Mesothelial cell of epicardium (in vitro differentiated cells): ENCODE measurements at places on chromosomes 11 and 22.

- no peak for DNase-seq
Measured at GRCh38 chr11:3723014-3723708, 52.0 kb upstream of the CHRNA10 start.

- DNase-seq, result no peak
Measured at GRCh38 chr11:14218728-14219127, 140.3 kb downstream of the RRAS2 start.

DNA sequence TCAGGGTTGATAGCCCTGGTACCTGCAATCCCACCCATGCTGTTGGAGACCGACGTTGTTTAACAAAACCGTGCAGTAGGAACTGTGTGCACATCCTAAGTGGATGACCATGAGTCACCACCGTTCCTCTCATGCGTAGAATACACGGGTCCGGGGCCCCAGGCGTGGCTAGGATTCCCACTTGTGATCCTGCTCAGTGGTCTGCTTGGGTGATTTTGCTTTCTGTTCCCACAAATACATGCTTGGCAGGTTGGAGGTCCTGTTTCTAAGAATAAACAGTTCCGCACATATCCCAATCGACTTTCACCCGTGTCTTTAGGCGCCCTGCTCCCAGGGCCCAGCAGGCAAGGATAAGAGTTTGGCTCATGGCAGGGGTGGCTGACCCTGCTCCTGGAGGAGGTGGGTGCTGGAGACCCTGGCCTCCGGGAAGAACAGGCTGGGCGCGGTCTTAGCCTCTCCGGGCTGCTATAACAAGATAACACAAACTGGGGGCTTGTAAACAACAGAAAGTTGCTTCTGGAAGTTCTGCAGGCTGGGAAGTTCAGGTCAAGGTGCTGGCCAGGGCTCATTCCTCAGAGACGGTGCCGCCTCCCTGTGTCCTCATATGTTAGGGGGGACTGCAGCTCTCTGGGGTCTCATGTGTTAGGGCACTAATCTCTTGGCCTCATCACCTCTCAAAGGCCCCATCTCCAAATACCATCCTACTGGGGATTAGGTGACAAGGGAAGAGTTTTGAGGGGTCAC lies 1028.3 kb downstream of the BRD1 start:
- no peak for DNase-seq

- no peak for DNase-seq
Measured at GRCh38 chr22:23243006-23243573, 62.8 kb downstream of the BCR start.

DNA sequence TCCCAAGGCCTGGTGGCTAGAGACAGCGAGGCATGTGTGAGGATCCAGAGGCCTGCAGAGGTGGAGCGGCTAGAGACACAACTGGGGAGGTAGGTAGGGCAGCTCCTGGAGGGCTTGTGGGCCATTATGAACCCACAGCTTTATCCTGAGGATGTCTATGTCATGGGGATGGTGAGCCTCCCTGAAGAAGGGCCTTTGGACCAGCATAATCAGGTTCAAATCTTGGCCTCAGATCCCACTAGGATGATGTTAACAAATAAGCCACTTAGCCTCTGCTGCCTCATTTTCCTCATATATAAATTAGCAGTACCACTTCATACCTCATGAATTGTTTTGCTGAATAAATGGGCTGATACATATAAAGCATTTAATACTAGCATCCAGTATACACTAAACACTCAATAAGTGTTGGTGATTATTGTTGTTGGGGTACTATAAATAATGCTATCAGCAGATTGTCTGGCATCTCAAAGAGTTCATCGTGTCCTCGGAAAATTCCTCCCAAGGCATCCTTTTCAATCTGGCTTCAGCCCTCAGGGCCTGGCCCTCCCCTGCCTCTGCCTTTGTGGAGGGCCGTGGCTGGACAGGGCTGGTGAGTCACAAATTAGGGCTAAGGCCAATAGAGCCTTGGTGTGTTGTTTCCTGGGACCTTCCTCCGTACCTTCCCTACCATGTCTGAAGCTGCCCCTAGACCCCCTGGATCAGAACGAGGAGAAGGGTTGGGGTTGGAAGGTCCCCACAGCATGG lies 30.9 kb upstream of the LRRC32 start:
- no peak for DNase-seq

- peak; percentile 78 for DNase-seq
Measured at GRCh38 chr11:3165152-3165705, at the start of gene OSBPL5. Gene OSBPL5, minus strand, starts transcription at chr11:3165310. Its CDS starts 36,162 bp downstream, at chr11:3129148.

- no peak for DNase-seq
Measured at GRCh38 chr11:108960501-108960900, 295.6 kb downstream of the DDX10 start.

- DNase-seq, result no peak
Measured at GRCh38 chr11:130476922-130477491, 28.6 kb downstream of the ADAMTS15 start.

DNA sequence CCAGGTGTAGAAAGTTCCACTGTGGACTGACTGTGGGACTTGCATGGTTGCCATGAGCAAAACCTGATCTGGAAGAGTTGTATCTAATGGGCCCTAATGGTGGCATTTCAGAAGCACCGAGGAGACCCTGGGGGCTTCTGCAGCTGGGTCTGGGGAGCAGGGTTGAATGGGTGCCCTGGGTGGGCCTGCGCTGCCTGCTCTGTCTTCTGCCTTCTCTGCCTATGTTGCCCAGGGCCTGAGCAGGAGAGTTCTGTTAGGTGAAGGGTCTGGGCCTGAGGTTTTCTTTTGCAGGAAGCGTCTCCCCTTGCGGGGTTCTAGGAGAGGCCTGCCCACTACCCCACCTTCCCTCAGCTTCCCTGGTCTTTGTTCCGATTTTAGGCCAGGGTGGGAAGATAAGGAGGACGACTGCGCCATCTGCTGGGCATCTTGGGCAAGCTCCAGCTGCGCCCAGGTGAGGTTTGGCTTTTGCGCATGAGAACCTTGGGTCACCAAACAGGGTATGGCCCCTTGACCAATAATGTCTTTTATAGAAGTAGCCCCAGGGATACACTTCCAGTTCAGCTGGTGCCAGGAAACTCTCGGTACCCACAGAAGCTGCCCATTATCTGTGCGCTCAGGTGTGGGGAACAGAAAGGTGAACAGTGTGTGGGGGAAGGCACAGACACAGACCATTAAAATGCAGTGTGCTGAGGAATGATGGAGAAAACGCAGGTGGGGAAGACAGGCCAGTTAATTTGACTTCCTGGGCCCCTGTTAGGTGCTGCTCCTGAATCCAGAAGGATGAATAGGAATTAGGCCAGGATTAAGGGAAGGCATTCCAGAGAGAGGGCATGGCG lies 23.2 kb downstream of the COMMD9 start:
- peak; percentile 55 for DNase-seq

DNA sequence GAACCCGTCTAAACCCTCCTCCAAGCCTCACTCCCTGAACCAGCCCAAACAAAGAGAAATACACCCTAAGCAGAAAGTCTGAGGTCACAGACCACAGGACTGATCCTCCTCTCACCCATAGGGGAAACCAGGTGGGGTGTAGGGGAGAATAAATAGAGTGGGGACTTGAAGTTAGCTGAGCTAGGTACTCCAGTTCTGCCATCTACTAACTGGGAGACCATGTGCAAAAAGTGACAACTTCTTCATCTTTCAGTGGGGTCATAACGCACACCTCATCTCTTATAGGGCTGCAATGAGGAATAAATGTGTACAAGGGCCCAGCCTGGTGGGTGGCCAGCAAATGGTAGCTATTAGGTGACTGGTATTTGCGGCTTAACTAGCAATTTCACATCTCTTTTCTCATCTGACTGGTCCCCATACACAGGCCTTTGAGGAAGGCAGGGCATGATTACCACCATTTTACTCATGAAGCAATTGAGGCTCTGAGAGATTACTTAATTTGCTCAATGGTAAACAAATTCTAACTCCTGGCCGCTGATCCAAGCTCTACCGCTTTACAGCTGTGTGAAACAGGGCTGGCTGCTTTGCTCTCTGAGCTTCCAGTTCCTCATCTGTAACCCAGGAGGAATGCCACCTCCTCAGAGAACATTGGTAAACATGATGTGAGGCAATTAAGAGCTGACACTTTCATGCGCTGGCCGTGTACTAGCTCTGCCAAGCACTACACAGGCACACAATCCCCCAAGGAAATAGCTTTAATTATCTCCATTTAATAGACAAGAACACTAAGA lies 16.6 kb downstream of the TBC1D10A start:
- DNase-seq, result no peak

DNA sequence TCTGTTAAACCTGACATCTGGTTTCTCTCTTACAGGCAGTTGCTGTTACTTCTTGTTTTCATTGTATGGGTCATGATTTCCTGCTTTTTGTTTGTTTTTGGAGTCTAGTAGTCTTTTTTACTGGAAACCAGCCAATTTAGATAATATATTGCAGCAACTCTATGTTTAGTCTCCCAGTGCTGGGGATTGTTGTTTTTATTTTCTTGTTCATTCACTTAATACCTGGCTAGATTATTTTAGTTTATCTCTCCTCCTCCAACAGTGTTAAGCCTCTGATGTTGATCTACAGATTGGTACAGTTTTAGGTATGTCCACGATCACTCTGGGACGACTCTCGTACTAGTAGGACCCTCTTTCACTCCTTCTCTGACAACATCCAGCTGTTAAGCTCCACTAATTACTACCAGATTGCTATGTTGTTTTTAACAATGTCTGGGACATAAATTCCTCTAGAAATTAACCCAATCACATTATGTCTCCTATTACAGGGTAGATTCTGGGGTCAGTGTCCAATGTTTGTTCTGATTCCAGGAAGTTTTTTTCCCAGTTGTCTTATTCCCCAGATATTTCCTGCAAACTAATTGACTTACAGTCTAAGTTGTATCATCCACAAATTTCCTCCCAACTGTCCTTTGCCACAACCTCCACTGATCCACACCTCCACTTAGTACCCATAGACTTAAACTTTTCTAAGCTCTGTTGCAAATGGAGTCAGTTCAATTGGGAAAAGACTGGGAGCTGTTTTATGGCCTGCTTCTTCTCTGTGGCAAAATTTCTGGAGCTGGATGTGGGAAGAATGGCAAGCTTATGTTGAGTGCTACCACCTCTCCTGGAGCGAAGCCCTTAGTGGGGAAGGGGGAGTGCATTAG lies 1280.6 kb upstream of the CNTN5 start:
- DNase-seq, result no peak
